Left ventricle myocardium inferior (tissue), 1 donor: ENCODE measurements at places on chromosomes 6 and 20. TPM values are rescaled to one million over a fixed set of nuclear protein-coding genes. Genes with fewer than 3 reads are reported as not detected.

GRCh38 chr20:32201977-32202363 lies 5.6 kb downstream of the PLAGL2 start:
- DNase-seq = no peak

- no peak for DNase-seq
These were observed 67.8 kb upstream of the PHACTR2 start for GRCh38 chr6:143609972-143610371.

GRCh38 chr6:55560290-55560885 lies 18.6 kb downstream of the HMGCLL1 start:
- no peak for DNase-seq

DNA sequence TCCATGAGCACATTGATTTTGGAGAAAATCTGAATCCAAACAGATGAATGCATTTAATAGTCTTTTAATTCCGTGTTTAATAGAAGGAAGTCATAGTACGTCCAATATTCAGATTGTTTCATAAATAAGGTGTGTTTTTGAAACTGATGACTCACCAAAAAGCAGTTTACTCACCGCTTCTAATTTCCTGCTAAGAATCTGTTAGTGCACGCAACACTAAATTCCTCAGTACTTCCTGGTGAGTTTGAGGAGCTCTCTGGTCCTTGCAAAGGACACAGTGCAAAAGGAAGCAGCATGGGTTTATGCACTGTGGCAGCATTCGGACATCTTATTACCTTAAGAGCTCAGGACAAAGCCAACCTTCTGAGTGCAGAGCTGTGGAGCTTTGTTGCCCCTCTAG lies 2.3 kb upstream of the ADGRF1 start:
- no peak for DNase-seq

GRCh38 chr6:169208011-169208410 lies 45.6 kb downstream of the THBS2 start:
- no peak for DNase-seq

GRCh38 chr6:87154641-87154992 lies 748 bp upstream of the ZNF292 start:
- DNase-seq = no peak

DNA sequence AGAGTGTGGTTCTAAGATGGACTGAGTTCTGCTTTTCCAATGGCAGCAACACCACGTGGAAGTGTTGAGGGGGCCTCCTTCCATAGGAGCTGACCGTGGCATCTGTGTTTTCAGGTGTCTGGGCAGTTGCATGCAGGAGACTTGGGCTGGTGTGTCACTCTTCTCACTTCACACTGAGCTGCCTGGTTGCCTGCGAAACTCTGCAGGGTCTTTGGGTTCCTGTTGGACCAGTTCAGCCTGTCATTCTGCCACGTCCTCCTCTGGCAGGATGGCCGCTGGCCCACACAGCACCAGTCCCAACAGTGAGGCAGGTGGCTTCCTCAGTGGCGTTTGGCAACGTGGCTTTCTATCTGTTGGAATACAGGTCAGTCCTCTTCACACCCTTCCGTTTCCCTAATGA lies 16.1 kb upstream of the UNC93A start:
- no peak for DNase-seq

DNA sequence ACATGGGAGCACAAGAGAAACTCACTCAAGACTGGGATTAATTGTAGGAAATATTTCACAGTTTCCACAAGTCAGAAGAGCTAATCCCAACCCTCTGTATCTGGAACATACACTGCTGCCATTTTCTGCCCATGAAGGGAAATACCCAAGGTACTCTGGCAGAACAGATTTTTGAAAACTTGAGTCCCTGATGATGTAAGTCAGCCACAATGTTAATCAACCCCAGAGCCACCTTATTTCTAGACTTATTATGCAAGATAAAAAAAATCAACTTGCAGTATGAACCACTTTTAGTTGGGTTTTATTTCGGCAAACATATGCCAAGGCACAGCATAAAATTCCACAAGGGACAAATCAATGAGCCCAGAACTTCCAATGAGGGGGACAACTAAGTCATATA lies 141.5 kb downstream of the LY86 start:
- no peak for DNase-seq

DNA sequence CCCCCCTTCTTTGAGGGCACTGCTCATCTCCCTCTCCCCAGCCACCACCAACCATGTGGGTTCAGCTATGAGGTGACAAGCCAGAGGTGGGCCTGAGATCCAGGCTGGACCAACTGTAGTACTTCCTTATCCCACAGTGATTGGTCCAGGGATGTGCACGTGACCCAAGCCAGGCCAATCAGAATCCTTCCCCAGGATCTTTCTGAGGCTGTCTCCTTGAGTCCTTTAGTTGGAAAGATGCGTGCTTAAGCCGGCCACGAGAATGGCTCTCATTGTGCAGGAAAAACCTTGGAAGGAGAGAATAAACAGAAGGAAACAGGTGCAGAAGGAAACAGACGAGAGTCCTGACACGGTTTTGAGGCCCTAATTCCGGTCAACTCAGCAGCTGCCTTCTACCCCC lies 39.2 kb downstream of the ZC3H12D start:
- no peak for DNase-seq

GRCh38 chr6:85363870-85364269 lies 86.0 kb upstream of the NT5E start:
- no peak for DNase-seq

GRCh38 chr6:152636609-152637295 lies 410 bp downstream of the SYNE1 start:
- peak; percentile 54 for DNase-seq

DNA sequence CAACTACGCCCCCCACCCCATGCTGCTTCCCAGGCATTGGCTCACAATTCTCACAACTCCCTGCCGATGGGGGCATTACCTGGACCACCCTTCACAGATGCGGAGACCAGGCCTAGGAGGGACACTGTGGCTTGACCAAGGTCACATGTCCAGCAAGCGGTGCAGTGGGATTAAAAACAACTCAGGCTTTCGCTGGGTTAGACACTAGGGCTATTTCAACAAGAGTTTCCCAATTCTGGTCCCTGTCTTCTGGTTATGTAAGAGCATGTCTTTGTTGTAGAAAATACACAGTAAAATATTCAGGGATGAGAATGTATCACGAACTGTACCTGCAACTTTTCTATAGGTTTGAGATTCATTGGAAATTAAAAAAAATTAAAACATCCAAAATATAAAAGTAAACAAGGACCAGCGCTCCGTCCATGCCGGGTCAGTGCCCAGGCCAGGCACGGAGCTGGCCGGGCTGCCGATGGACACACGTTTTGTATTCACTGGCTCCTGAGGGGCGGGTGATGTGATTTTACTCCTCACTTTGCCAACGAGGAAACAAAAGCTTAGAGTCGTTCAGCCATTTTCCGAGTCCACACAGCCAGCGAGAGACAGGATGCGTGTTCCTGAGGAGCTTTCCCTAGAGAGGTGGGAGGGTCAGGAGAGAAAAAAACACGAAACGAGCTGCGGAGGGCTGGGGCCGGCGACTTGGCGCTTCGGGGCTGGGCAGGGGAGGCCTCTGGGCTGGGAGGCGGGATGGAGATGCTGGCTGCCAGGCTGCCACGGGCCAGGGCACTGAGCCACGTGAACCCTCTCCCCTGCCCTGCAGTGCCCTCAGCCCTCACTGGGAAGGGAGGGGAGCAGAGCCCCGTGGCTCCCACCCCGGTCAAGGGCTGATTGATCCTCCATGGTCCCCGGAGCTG lies 17.1 kb upstream of the VSTM2L start:
- DNase-seq = no peak

DNA sequence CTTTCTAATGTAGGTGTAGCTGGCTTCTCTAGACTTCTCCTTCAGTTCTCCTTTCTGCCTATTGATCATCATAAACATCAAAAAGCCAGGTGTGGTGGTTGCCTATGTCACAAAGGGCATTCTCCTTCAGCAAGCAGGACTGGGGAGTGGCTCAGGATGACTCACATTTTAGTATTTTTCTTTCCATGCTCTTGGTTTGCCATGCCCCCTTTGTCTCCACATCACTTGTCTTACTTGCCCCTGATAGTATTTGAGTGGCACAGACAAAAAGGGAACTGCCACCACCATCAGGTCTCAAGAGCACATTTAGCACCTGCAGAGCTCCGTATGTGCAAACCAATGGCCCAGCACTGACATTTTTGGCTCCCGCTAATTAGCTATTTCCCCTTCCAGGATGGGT lies 698.8 kb downstream of the DHX35 start:
- no peak for DNase-seq

- DNase-seq = peak; percentile 50
These were observed 71.5 kb downstream of the NCR2 start for GRCh38 chr6:41406728-41407489.

GRCh38 chr20:16848061-16848460 lies 99.9 kb downstream of the OTOR start:
- DNase-seq = no peak

DNA sequence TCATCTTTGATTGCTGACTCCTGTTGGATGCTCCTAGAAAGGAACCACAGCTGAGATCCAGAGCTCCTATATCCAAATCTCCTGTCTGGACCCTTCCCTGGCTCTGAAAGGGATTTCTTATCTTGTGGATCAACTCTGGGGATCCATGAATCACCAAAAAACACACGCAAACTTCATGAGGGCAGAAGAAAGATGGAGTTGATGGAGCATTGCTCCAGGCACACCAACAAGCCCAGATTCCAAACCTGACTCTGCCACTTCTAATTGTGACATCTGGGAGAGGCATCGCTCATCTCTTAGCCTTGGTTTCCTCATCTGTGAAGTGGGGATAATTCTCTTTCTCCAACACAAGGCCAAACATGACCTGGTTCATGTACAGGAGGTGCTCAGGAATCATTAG lies 6.7 kb downstream of the KCNS1 start:
- no peak for DNase-seq

GRCh38 chr20:58691773-58692578 lies 624 bp upstream of the NPEPL1 start:
- peak; percentile 56 for DNase-seq

DNA sequence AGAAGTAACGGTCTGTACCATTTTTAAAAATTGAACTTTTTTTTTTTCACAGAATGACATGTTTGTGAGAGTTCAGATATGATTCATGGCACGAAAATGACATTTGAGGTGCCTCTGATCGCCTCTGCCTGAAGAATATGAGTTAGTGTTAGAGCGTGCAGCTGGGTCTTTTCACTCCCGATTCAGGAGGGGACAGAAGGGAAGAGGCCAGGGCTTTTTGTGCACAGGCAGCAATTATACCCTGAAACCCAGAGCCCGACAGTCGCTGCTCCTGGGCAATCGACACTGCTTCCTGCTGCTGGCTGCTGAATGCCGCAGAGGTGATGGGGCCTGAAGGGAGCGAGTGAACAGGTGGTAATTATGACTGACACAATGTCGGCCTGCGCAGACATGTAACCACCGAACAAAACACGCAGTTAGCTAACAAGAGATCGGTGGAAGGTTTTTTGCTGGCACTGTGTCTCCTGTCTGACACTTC lies 652.0 kb upstream of the NOX3 start:
- DNase-seq = no peak

- no peak for DNase-seq
These were observed 8.5 kb upstream of the PACSIN1 start for GRCh38 chr6:34457382-34457741.

DNA sequence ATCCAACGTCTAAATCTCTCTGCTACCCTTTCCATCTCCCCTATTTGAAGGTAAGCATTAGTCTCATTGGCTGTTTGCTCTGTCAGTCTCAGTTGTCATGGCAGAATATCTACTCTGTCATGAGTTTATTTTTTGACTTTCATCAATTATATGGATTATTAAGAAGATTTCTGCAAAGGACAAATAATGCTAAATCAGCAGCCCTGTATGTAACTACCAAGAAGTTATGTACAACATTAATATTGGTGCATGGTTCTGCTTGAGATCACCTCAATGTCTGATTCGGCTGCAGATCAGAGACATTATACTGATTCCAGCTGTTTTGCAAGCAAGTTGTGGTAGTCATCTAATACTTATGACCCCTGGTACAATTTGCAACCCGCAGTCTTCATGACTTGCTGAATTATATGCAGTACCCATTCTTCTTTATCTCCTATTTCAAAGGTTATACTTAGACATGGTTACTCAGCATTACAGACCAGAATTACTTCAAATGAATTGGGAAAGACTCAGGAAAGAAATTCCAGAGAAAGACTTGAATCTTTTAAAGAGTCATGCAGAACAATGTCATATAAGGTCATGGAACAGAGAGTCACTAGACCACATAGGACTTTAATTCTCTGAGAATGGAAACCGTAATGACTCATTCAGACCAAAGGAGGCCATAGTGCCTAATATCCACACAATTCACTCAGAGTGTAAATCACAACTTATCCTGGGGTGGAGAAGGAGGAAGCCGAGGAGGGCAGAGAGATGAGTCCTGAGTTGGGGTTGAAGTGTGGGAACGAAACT lies 201.4 kb downstream of the IBTK start:
- no peak for DNase-seq

DNA sequence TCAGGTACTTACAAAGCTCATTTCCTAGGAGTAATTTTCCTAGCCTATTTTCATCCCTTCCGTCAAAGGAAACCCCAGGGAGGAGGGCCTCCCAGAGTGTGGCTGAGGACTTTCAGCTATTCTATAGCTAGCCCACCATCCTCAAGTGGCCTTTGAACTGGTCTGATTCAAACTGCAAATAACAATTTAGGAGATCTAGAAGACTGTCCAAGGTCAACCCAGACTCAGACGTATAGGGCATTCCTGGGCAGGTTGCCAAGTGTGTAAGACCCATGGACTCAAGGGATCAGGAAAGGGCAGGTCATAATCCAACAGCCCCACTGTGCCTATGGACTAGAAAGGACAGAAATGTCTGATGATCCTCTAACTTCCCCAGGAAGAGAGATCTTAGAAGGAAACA lies 2.1 kb upstream of the RRAGD start:
- DNase-seq = no peak

GRCh38 chr6:24228681-24229255 lies 102.8 kb downstream of the NRSN1 start:
- no peak for DNase-seq

GRCh38 chr6:145538989-145539388 lies 196.3 kb downstream of the EPM2A start:
- DNase-seq = no peak

The TMEM14C gene
- 132 TPM for total RNA-seq

The TUBB1 gene
- 0.30 TPM for total RNA-seq

The RNF182 gene
- total RNA-seq = not detected

The AVP gene
- total RNA-seq = 0.38 TPM

The GGTLC1 gene
- not detected for total RNA-seq

The BAG2 gene
- 11.2 TPM for total RNA-seq

The BACH2 gene
- 1.5 TPM for total RNA-seq

The MAS1 gene
- total RNA-seq = not detected

The HAO1 gene
- not detected for total RNA-seq

The GLP1R gene
- 7.5 TPM for total RNA-seq

The HLA-DOA gene
- 1.8 TPM for total RNA-seq
